ENCODE measurements at places on chromosomes 11 and 22.

DNA sequence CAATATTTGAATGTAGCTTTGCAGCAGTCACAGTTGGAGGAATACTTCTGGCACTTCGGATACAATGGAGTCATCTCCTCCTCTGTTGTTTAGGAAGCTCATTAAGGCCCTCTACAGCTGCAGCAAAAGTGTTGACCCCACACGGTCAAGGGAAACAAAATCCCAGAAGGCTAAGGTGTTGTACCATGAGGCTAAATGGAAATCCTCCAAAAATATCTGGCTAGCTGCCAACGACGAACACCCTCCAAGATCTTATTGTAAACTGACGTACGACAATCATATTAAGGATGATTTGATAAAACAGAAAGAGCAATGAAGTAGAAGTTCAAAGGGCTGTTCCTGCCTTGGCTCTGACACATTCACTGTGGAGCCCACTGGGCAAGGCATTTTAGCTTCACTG, 4.0 kb downstream of the POGLUT3 start:
- DNase-seq = no peak

GRCh38 chr11:8040261-8040920, 40.6 kb upstream of the TUB start:
- no peak for DNase-seq

DNA sequence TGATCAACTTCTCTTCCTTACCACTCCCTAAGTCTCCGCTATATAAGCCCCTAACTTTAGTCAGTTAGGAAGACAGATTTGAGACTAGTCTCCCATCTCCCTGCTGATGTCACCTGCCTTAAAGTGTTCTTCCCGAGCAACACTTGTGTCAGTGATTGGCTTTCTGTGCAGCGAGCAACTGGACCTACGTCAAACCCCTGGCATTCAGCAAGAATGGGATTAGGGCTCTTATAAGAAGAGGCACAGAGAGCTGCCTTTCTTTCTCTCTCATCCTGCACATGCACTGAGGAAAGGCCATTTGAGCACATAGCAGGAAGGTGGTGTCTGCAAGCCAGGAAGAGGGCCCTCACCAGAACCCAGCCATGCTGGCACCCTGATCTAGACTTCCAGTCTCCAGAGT, 116.6 kb upstream of the THY1 start:
- DNase-seq = no peak

- no peak for DNase-seq
Measured at GRCh38 chr22:48082284-48082683, 1319.8 kb downstream of the TBC1D22A start.

DNA sequence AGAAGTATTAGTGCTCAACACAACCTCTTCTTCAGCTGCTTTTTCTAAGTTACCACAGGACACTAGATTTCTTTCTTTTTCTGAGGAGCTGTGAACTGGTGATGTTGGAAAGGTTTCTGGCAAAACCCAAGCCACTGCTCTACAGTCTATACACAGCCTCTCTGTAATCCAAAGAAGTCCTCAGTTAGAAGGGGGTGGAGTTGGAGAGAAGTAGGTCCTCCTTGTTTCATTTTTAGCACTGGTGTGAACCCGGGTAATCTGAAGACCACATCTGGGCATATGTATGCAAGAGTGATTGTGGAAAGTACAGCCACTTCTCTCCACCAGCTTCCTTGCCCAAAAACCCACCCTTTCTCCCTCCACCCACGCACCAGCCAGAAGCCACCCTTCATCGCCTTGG, 1168.1 kb downstream of the LRRC4C start:
- DNase-seq = no peak

GRCh38 chr11:19279451-19279850, 38.7 kb upstream of the E2F8 start:
- no peak for DNase-seq

GRCh38 chr22:36540867-36541642, 12.1 kb upstream of the EIF3D start:
- no peak for DNase-seq

DNA sequence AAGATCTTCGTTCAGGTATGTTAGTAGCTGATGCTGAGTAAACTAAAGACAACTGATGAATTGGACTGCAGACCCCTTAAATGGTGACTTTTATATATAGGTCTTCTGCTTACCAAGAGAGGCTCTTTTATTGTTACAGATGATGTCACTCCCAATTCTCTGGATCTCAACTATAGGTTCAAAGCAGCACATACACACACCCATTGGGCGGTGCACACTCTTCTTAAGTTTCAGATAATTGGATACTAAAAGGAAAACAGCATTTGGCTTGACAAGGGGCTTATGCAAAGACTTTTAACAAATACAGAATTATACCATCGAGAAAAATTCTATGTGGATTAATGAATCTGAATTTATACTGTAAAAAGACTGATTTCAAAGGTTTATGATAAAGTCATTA, at the start of gene PTH:
PTH (minus strand) TSS at position 69 of the 400 bp plus-strand sequence. CDS start 3,142 bp downstream, outside the sequence.
- DNase-seq = no peak

DNA sequence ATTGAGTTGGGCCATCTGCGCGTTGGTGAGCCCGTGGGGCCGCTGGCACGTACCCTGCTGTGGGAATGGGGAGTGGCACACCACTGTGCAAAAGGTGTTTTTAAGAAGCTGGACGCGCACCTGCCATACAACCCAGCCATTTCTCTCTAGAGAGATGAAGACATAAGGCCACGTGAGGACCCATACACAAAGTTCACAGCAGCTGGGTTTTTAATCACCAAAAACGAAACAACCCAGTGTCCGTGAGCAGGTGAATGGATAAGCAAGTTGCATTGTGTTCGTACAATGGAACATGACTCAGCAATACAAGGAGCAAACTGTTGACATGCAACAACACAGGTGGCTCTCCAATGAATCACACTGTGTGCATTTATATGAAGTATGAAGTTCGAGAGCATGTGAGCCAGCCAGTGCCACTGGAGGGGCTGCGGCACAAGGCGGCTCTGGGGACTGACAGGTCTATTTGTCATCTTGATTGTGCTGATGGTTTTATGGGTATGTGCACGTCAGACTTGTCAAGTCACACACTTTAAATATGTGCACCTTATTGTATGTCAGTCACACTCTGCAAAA, 30.6 kb upstream of the PANX2 start:
- no peak for DNase-seq

- DNase-seq = peak; percentile 23
Measured at GRCh38 chr11:96019810-96020747, 96.2 kb upstream of the MTMR2 start.

GRCh38 chr11:15805726-15806125, 550.6 kb downstream of the SOX6 start:
- no peak for DNase-seq

DNA sequence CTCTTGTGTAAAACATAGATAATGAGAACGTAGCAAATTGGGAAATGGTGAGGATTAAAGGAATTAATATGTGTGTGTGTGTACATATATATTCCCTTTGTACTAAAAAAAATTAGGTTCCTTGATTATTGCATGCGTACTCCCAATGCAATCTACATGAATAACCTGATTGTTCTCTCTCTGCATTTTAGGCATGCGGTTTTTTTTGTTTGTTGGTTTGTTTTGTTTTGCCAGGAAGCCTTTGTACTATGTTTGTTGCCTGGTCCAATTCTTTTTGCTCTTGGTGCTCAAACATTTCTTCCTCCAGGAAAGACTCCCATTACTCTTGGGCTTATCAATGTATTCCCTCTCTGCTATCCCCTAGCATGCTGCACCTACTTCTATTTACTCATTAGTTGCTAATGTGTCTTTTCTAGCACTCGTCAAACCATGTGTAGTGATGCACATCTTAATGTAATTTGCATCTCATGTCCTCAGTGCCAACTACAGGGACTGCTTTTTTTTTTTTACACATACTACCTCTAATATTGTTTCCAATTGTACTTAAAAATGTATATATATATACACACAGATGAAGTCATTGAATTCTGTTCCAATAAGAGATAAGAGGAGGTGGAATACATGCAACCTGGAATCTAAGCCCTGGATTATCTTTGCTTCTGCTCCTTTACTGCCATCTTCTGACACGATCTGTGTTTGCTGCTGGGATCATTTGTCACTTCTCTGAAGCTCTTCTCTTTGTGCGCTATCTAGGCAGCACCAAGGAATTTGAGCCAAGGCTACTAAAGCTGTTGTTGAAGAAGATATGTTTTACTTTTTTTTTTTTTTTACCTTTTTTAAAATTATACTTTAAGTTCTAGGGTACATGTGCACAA, 197.2 kb upstream of the ANO3 start:
- no peak for DNase-seq

DNA sequence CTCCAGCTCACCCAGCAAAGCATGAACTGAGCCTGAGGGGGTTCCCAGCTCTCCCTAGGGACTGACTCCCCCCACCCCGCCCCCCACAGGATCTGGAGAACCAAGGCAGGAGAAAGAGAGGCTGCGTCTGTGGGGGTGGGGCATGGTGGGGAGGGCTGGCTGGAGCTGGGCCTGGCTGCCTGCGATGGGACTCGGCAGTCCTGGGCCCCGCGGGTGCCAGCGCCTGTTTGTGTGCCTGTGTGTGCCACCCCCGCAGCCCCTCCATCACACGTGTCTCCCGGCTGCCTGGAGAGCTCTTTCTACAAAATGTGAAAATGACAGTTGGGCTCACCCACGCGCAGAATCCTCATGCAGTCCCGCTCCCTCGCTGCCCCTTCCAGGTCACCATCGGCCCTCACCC, 46.8 kb downstream of the CACNA1I start:
- DNase-seq = peak; percentile 33

DNA sequence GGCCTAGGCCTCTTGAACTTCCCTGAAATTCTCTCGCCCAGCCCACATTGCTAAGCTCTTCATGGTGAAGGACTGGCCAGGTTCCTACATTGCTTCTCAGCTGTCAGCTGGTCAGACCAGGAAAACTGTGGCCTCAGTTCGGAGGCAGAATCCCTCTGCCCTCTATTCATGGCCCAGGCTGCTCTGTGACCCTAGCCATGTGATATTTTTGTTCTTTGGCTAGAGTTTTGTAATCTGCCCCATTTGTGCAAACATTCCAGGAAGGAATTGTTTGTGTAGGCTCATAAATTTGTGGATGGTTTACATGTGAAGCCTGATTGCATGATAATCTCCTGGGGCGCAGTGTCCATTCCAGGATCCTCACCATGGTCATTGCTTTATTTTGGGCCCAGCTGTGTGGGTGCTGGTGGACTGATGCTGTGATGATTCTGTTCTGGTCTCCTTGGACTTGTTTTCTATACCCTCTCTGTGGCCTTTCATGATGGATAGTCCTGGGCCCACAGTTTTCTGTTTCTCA, 149.1 kb upstream of the E2F8 start:
- DNase-seq = no peak

DNA sequence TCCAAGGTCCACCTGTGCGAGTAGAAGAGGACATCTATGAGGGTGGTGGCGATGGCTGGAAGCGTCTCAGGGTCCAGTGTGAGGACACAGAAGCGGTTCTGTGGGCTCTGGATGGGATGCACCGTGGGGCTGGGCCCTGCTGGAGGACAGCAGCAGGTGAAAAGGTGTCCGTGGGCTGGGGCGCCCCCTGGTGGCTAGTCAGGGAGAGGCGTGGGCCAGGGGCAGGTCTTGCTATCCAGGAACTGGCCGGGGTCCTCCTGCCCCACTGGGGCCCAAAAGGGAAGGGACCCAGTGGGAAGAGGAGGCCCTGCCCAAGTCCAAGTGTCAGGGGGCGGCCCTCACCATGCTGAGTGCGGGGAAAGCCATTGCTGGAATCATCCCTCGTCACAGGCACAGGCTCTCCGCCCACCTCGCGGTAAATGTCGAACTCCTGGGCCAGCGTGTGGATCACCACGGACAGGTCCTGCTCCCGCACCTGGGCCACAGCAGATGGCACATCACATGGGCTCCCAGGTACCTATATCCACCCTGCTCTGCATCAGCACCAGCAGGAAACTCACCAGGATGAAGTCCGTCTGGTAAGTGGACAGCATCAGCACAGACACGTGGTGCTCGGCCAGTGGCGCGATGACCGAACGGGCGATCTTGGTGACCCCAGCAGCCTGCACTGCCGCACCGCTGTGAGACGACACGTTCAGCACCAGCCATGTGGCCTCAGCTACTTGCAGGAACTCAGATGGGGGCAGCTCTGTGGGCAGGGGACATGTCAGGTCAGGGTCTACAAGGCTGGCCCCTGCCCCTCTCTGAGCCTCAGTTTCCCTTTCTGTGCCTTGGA, 2.3 kb downstream of the CASTOR1 start:
- peak; percentile 93 for DNase-seq

GRCh38 chr11:128523641-128524040, 63.7 kb downstream of the ETS1 start:
- no peak for DNase-seq

- DNase-seq = no peak
Measured at GRCh38 chr11:3044004-3044403, 13.2 kb downstream of the CARS1 start.

- DNase-seq = peak; percentile 35
Measured at GRCh38 chr22:39634530-39635405, 64.2 kb downstream of the CACNA1I start.

DNA sequence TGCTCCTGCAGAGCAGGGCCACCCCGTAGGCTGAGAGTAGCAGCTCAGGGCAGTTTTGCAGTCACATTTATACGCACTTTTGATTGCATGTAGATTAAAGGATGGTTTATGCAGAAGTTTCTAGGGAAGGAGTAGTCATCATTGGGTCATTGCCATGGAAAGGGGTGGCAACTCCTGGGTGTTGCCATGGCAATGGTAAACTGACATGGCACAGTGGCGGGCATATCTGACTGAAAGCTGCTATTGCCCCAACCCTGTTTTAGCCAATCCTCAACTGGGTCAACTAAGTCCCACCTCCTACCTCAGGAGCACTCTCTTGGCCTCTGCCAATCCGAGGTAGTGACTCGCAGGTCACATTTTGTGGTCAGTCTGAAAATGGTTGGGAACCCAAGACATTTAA, 2.4 kb upstream of the ARSA start:
- DNase-seq = no peak

GRCh38 chr11:59755701-59756557, 753 bp downstream of the STX3 start:
- DNase-seq = peak; percentile 43

- DNase-seq = no peak
Measured at GRCh38 chr11:23236826-23237555, 376.7 kb upstream of the CCDC179 start.

DNA sequence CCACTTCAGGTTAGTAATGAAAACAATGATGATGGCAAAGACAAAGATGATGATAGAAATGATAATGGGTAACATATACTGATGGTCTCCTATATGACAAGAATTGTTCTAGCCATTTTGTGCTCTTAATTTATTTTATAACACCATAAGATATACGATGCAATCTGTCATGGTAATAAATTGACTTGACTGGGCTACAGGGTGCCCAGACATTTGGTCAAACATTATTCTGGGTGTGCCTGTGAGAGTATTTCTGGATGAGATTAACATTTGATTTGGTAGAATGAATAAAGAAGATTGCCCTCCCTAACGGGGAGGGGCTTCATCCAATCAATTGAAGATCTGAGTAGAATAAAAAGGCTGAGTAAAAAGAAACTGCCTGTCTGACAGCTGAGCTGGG, 237.3 kb downstream of the LARGE1 start:
- DNase-seq = no peak

DNA sequence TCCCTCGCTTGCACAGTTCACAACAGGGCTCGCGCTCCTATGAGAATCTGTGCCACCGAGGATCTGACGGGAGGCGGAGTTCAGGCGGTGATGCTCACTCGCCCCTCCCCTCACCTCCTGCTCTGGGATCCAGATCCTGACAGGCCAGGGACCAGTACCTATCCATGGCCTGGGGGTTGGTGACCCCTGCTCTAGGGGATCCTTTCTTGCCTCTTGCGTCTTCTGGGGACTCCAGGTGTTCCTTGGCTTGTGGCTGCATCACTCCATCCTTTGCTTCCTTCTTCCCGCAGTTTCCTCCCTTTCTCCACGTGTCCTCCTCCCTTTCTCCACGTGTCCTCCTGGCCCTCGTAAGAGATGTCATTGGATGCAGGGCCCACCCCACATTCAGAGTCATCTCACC, 30.6 kb upstream of the KRTAP5-7 start:
- DNase-seq = no peak

- DNase-seq = peak; percentile 58
Measured at GRCh38 chr22:20324139-20324516, 4.3 kb upstream of the DGCR6L start.

All from stimulated activated CD4-positive, alpha-beta T cell treated with anti-CD3 and anti-CD28 coated beads, Interleukin-2, amount 100 ng/mL, for 24 hours (primary cell).